ENCODE measurements at places on chromosomes 6 and 20.

GRCh38 chr6:141452354-141452686 lies 680.4 kb upstream of the GJE1 start:
- DNase-seq = no peak

DNA sequence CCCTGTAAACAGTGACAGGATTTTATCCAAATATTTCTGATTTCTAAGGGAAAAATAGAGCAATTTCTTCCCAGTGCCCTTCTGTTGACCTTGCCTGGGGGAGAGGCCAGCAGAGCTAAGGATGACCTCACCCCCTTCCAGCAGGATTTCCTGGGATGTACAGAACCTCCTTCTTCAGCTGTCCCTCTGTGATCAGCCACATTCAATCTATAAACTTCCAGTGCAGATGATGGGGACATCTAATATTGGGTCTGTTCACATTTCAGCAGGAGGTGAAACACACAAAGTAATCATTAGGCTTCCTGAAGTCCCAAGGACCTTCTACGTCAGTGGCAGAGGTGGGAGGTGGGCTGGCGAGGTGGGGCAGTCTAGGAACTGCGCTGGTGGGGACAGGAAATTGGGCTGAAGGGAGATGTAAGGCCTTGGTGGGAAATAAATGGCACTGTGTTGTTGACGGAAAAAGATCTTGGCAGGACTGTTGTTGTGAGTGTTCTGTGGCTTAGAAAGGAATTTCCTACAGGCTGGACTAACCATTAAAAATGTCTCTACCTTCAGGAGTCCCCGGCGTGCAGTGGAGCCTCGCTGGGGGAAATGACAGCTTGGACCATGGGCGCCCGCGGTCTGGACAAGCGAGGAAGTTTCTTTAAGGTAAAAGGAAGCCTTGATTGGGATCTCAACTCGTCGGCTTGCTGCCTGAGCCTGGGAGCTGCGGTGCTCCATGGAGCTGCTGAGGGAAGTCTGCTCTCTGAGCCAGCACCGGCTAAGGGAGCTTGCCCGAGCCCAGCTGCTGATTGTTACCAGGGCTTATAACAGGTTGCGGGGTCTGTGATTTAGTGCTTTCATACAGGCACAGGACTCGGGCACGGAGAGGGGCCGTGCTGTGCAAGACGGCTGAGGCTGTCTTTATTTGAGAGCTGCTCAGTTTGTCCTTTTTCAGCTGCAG lies 127.9 kb upstream of the NAA20 start:
- no peak for DNase-seq

DNA sequence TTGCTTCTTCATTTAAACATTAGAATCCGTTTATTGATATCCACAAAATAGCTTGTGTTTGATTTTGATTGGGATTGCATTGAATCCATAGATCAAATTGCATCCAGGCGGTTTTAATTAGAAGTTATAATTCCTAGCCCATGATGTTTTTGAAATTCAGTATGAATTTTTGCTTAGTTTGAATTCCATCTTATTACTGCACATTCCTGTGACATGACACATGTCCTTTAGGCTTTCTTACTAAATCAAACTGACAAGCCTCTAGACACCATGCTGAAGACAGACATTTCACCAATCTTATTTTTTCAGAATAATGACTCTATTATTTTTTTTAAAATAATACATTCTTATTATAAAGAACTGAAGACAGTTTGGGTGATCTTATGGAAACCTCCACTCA lies 21.4 kb upstream of the PI16 start:
- no peak for DNase-seq

DNA sequence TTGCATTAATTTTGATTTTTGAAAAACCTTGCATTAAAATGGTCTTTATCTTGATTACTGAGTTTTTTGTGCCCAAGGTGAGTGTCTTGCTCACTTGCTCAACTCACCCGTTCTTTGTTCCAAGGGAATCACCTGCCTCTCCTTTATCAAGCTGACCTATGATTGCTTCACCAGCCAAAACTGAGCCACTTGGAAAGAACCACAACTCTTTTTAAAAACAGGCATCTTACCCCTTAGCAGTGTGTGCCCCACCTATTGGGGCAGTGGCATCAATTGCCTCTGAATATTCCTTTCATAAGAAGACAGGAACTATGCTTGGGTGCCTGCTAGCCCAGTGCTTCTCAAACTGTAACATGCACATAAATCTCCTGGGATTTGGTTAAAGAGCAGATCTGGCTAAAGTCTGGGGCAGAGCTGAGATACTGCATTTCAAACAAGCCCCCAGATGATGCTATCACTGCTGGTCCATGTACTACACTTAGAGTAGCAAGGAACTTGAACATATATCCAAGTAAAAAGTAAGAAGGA lies 3.3 kb upstream of the STK38 start:
- DNase-seq = no peak

GRCh38 chr20:41029150-41029901 lies 704 bp downstream of the TOP1 start:
- no peak for DNase-seq

DNA sequence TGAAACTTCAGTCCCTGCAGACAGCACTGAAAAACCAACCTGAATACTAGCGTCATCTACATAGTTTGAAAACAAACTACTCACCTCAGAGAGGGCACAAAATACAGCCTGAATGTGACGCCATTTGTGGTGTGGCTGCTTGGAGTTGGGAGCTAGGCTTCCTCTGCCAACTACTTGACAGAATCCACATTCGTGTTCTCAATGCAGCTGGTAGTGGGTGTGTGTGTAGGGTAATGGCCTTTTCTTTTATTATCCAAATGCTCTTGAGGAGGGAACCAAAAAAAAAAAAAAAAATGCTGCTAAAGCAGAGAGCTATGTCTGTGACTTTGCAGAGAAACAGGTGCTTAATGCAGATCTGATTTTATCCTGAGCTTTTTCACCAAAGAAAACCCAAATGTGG lies 207.8 kb downstream of the OTOR start:
- no peak for DNase-seq

- DNase-seq = no peak
These were observed 157.1 kb upstream of the THEMIS start for GRCh38 chr6:128057946-128058345.

Measured in cerebellar nuclear complex (tissue), 1 donor.